T follicular helper cell (primary cell): ENCODE measurements at places on chromosomes 11 and 22.

DNA sequence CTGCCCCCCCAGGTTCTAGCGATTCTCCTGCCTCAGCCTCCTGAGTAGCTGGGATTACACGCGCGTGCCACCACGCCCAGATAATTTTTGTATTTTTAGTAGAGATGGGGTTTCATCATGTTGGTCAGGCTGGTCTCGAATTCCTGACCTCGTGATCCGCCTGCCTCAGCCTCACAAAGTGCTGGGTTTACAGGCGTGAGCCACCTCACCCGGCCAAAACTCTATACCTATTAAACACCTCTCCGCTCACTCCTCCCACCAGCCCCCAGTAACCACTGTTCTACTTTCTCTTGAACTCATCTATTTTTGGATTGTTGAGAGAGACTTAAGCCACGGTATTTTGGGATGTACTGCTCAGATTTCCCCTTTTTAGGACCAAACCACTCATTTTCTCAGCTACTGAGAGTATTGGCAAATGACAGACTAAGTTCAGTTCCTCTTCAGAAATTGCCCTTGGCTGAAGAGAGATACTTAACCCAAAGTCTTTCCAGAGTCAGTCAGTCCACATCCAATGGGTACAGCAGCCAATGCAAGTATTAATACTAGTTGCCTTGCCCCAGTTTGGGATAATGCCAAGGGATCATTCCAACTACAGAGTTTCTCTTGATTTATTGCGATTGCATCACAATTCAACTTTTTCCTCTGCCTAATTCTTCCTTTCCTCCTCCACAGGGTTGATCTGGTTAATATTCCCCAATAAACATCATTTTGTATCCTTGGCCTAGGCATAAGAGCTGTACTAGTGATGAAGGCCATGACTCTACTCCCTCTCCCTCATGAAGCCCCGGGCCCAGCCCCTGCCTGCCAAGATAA, 36.8 kb upstream of the CSTF3 start:
- DNase-seq, result no peak

DNA sequence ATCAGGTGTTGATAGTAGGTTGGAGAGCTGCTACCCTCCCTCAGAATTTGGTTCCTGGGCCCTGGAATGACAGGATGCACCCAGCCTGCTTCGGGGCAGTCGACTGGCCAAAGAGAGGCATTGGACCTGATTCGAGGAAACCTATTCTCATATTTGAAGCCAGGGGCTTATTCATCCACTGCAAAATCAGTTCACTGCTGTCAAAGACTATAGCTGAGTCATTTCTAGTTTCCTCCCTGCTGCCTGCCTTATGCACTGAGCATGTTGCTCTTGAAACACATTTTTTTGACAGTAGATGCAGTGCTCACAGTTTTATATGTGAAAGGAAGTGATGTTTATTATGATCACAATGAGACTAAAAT, 565.4 kb downstream of the ETS1 start:
- no peak for DNase-seq

- no peak for DNase-seq
Observed at GRCh38 chr22:38777087-38777671, 16.8 kb downstream of the DNAL4 start.

GRCh38 chr11:63882555-63883242, 34.3 kb downstream of the RCOR2 start:
- no peak for DNase-seq

DNA sequence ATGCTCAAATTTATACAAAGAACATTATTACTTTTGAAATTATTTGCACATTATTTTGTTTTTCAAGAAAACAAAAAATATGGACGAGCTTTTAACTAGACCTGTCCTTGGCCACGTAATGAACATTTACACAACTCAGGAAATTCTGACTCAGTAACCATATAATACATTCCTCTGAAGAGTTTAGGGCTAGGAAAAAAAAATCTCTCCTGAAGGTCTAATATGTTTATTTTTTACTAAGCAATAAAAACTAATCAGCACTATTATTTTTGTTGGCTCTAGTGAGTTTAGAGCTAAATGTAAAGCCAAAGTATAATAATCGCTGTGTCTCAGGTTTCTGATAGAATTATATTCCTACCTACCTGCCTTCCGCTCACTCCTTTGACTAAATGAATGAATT, 187.5 kb downstream of the SWAP70 start:
- no peak for DNase-seq

- no peak for DNase-seq
Observed at GRCh38 chr11:108887436-108888238, 222.8 kb downstream of the DDX10 start.

- no peak for DNase-seq
Observed at GRCh38 chr22:37343863-37344734, 61.8 kb downstream of the CYTH4 start.
